CD8-positive, alpha-beta T cell (primary cell): ENCODE measurements at places on chromosomes 7 and 10. TPM values are rescaled to one million over a fixed set of nuclear protein-coding genes. Genes with fewer than 3 reads are reported as not detected.

- no peak for DNase-seq
Measured at GRCh38 chr10:71292624-71293445, 26.2 kb upstream of the SLC29A3 start.

Gene INMT
- not detected for total RNA-seq

DNA sequence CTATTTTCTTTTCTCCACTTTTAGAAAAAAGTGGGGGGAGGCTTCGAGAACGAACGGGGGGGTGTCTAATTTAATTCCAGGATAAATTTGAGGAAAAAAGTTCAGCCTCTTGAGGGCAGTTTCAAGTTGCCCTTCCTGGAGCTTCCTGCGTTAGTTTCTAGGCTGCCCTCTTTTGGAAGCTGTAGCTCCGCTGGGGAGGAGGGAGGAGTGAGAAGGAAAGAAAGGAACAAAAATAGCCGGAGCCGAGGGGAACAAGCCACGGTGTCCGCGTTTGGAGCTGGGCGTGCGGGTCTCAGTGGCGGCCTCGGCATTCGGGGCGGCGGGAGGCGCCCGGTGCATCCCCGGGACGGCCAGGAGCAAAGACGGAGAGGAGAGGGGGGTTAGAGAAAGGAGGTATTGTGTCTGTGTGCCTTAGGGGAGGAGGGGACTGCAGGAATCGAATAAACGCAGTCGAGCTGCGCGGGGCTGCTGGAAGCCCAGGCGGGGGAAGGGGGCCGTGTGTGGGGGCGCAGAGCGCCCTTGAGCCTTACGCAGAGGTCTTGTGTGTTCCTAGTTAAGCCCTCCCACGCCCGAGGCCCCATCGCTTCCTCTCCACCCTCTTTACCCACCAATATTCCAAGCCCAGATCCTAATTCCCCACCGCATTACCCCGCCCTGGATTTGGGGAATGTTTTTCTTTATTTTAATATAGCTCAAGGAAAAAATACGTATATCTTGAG is 2.0 kb upstream of the TNRC18 start:
- no peak for DNase-seq

- DNase-seq: peak; percentile 19
Measured at GRCh38 chr10:31930023-31930751, 1.6 kb upstream of the ARHGAP12 start.

Gene TRPV6
- not detected for total RNA-seq

Gene CALCR
- not detected for total RNA-seq

- no peak for DNase-seq
Measured at GRCh38 chr10:63574011-63574410, 52.8 kb downstream of the REEP3 start.

DNA sequence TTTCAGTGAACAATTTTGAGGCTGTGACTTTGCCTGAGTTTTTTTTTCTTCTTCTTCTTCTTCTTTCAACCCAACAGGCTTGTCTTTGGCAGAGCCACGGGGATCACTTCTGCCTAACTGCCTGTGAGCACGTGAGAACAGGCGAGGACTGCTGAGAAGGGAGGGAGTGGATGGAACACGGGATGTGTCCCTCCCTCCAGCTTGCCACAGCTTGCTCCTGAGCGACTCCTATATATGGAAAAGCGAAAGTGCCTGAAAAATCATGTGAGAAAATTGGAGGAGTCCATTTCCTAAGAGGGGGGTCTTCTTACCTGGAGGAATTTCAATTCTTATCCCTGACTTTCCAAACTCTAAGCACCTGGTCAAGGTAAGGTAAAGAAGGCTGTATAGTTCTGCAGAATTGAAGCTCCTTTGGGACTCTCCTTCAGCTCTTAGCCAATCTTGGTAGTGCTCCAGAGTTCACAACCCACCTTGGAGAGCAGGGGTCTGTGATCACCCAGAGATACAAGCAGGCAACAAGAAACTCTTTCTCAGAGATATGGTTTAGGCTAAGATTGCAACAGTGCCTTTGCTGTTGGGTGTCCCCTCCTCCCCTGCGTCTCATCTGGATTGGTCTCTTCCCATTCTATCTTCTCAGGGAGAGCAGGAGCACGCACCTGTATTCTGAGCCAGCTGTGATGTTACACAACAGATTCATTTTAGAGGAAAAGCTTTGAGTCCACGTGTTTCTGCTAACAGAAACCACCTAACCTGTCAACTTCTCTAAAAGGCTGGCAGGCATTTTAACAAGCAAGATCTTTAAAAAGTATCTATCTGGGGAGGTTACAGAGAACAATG is at the start of gene MAT1A:
MAT1A (minus strand) TSS at position 208 of the 837 bp plus-strand sequence. CDS start 235 bp downstream, outside the sequence.
- DNase-seq: no peak
